Activated CD8-positive, alpha-beta memory T cell treated with anti-CD3 and anti-CD28 coated beads for 48 hours (primary cell): ENCODE measurements at places on chromosomes 6 and 20.
A peak's percentile ranks its signal among the peaks of the same experiment; 100 is the strongest.

- peak; percentile 30 for DNase-seq
Observed at GRCh38 chr20:44215125-44215524, 4.6 kb upstream of the OSER1 start.

- DNase-seq: no peak
Observed at GRCh38 chr6:7224731-7225130, 88.3 kb downstream of the SSR1 start.

DNA sequence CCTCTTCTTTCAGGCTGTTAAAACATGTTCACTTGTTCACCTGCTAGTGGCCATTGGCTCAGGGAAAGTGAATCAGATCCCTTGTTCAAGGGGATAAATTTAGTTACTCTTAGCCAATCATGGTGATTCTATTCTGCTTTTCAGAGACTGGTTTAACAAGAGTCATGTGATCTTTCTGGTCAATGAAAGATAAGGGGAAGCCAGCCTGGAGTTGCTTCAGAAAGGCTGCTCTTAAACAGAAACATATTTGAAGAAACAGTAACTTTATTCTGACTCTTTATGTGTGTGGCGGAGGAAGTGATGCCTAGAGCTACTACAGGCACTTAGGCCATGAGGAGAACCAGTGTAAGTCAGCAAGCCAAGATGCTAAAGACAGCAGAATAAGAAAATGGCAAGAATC, 28.1 kb upstream of the AHI1 start:
- no peak for DNase-seq

GRCh38 chr6:155388591-155388990, 67.0 kb downstream of the NOX3 start:
- no peak for DNase-seq

GRCh38 chr6:71888756-71889340, 2.5 kb downstream of the RIMS1 start:
- no peak for DNase-seq

DNA sequence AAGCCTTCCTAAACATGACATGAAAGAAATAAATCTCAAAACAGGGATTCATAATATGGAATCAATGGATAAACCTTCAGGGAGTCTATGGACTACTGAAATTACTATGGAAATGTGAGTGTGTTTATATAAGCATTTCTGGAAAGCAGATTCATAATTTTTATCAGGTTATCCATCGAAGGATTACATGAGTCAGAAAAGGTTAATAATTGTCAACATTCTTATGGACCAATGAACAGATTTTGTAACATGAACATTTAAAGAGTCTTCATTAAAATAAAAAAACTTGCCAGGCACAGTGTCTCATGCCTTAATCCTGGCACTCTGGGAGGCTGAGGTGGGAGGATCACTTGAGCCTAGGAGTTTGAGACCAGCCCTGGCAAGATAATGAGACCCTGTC, 84.8 kb downstream of the AHI1 start:
- DNase-seq: no peak

- DNase-seq: no peak
Observed at GRCh38 chr6:33166811-33167210, 25.5 kb downstream of the COL11A2 start.

DNA sequence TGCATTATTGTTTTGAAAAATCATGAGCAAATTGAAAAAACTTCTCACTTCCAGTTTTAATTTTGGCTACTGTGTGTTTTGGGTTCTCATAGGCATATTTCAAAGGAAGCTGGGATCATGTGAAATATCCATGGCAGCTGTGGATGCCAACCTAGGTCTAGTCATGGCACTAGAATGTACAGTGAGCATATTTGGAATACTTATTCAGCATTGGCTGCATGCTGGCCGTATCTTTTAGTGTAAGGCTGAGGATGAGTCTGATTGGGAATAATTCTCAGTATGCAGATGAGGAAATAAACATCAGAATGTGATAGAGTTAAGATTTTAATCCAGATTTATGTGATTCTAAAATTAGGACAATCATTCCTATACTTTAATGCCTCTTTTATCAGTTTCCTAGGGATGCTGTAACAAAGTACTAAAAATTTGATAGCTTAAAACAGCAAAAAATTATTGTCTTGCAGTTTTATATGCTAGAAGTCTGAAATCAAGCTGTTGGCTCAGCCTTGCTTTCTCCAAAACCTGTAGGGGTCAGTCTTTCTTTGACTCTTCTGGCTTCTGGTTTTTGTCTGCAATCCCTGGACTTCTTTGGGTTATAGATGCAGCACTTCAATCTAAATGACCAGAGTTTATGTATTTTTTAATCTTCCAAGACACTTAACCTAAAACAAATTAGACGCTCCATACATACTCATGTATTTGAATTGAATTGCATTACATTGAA, 37.7 kb upstream of the DEFB112 start:
- no peak for DNase-seq

DNA sequence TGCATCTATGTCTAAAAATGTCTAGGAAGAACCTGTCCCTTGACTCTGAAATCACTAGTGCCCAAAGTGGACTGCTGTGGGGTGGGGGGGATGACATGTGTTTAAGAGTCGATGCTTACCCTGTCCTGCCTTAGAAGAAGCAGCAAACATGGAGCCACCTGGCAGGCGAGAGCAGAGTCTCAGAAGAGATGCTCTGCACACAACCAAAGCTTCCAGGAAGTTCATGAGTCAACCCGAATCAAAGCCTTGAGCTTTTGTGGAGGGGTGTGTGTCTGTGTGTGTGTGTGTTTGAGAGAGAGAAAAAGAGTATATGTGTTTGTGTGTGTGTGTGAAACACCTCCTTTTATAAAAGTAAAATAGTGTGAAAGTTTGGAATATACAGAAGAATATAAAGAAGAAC, 269.9 kb downstream of the ALDH8A1 start:
- no peak for DNase-seq

GRCh38 chr6:34656378-34657036, 40.1 kb downstream of the ILRUN start:
- no peak for DNase-seq

DNA sequence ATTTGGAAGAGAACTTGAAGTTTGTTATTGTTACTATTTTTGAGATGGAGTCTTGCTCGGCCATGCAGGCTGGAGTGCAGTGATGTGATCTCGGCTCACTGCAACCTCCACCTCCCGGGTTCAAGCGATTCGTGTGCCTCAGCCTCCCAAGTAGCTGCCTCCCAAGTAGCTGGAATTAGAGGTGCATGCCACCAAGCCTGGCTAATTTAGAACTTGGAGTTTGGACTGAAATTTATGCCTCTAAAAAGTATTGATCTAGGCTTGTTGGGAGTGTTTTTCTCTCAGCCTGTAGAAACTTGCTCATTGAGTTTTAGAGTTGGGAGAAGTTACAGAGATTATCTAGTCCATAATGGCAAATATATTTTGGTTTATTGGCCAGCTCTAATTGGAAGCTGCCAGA, 4.1 kb downstream of the ITCH start:
- DNase-seq: no peak
